MM.1S (cell line): ENCODE measurements at places on chromosomes 12 and 14.

- DNase-seq, result no peak
Measured at GRCh38 chr14:89190765-89191513, 226.1 kb downstream of the FOXN3 start.

GRCh38 chr14:69756298-69756697 is 10.6 kb upstream of the SRSF5 start:
- DNase-seq, result no peak

- peak; percentile 78 for DNase-seq
Measured at GRCh38 chr12:49188916-49189367, at the start of gene TUBA1A. Gene TUBA1A (minus strand): TSS chr12:49189080. CDS start chr12:49188979, 101 bp downstream.

GRCh38 chr12:58443273-58443980 is 476.9 kb downstream of the LRIG3 start:
- DNase-seq, result peak; percentile 37

DNA sequence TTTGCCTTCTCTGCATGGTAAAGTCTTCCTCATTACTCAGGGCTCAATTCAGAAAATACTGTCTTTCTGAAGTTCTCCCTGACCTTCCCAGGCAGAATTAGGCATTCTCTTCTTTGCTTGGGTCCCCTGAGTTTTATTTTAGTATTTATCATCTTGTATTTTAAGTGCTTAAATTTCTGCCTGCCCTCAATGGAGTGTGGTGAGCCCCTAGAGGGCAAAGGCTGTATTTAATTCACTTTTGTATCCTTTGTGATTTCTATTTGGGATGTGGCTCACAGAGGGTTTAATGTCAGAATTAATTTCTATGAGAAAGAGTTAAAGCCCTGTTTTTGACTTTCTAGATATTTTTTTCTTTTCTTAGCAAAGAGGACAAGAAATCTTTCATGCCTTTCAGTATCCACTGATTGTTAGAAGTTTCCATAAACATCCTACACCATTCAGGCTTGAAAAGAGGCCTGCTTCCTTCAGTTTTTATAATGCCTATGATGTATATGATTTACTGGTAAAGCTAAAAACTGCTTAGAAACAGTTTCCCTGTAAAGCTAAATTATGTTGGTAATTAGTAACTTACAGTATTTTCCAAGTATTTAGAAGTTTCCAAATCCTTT is 55.6 kb upstream of the PTPRB start:
- DNase-seq, result peak; percentile 11

DNA sequence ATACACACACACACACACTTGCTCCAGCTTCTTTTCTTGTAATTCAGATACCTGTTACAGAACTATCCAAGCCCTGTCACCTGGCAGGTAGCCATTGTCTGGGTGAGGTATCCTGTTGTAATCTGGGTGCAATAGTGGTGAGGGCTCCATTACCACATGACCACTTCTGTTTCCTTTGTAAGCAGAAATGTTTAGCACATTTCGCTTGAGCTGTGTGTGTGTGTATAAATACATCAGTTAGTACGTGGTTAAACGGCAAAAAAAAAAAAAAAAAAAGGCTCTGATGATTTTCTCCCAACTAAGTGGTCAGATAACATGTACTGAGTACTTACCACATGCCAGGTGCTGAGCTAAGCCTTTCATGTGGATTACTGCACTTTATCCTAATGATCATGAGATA is 129.3 kb upstream of the SSTR1 start:
- peak; percentile 25 for DNase-seq

DNA sequence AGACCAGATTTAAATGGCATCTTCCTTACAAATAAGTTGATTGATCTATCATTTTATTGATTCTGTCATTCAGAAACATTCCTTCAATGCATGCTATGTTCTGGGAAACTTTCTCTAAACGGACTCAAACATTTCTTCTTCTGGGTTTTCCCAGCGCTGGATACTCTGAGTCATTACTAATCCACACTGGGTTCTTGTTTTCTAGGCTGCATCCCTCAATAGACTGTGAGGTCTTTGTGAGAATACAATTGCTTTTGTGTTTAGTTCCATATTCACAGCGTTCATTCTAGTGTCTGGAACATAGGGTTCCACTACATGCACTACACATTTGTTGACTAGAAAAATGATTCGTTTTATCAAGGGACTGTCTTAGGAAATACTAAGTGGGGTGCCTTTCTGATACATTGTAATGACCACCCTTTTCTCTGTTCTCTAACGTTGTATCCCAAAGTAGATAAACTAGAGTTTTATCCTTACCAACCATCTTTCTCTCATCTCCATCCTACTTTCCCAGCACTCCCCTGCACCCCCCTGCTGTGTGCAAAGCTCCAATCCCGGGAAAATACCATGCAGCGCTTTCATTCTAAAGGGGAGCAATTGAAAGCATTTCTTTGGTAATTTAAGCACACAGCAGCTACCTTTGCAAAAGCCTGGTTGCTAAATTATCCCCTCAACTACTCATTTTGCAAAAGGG is 878.7 kb downstream of the DIO2 start:
- DNase-seq, result no peak
